ENCODE measurements at places on chromosomes 3 and 15.

DNA sequence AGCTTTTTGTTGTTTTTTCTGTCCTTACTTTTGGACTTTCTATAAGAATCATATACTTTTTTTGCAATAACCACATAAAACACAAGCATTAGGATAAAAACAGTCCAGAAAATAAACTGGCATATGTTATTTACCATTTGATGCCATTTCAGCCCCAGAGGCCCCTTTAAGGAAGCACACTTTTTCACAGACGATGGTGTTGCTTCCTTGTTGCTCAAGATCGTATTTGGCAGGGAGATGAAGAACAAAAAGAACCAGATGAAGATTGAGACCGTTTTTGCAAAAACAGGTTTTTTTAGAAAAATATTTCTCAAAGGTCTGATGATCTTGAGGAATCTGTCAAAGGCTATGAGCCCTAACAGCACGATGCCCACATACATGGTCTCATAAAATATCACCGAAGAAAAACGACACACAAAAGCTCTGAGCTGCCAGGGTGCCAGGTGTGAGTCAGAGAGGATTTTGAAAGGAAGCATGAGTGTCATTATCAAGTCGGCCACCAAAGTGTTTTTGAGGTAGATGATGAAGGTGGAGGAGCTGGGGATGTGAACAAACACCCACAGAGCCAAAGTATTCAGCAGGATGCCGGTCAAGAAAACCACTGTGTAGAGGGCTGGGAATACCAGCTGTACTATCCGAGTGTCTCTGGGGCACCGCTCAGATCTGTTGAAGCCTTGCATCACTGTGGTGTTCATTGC lies 902 bp downstream of the P2RY13 start:
- DNase-seq: peak; percentile 12

DNA sequence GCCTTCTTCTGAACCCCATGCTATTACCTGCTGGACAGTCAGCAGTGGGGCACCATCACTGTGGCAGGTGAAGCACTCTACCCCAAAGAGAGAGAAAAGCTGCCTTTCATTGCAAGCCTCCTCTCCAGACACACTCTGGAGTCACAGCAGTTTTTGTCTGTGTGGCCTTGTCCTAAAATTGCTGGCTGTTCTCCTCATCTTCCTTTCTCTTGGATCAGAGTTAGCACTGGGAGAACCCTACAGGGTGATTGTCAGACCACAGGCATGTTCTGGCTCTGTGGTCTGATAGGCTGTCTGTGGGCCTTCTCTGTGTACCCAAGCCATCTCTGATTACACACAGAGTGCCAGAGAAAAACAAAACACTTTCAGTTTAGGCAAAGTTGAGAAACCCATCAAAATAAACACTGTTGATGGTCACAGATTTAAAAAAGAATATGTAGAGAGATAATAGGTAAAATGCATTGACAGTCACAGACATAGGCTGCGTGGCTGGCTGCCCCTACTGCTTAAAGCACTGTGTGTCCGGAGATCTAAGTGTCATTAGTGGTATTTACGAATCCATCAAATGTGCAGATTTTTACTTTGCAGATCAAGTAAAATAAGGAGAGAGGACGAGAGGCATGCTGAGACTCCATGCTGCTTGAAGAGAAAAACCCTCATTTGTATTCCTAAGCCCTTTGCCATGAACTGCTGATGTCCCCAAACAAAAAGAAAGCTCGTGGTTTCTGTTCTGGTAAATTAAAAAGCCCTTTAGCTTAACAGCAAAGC lies 689.9 kb downstream of the TUSC7 start:
- DNase-seq: peak; percentile 63

- DNase-seq: no peak
These were observed 841.6 kb upstream of the DPPA4 start for GRCh38 chr3:110178965-110179364.

DNA sequence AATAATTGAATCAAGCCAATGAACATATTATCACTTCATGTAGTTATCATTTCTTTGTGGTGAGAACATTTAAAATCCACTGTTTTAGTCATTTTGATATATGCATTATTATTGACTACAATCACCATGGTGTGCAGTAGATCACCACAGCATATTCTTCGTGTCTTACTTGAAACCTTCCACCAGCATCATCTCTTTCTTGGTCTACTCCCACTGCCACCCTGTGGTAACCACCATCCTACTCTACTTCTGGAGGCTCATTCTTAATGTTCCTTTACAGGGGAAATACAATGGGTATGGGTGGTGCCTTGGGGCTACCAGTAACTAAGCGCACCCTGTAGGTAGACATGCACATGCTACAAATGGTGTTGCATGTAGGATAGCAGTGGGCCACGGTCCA lies 25.4 kb downstream of the PXK start:
- no peak for DNase-seq

- no peak for DNase-seq
These were observed 48.2 kb upstream of the KBTBD8 start for GRCh38 chr3:66949898-66950297.
